Fibroblast of skin of back (primary cell): ENCODE measurements at places on chromosomes 16 and 17.

- DNase-seq, result no peak
Observed at GRCh38 chr16:31157136-31157535, 7.3 kb upstream of the PRSS36 start.

DNA sequence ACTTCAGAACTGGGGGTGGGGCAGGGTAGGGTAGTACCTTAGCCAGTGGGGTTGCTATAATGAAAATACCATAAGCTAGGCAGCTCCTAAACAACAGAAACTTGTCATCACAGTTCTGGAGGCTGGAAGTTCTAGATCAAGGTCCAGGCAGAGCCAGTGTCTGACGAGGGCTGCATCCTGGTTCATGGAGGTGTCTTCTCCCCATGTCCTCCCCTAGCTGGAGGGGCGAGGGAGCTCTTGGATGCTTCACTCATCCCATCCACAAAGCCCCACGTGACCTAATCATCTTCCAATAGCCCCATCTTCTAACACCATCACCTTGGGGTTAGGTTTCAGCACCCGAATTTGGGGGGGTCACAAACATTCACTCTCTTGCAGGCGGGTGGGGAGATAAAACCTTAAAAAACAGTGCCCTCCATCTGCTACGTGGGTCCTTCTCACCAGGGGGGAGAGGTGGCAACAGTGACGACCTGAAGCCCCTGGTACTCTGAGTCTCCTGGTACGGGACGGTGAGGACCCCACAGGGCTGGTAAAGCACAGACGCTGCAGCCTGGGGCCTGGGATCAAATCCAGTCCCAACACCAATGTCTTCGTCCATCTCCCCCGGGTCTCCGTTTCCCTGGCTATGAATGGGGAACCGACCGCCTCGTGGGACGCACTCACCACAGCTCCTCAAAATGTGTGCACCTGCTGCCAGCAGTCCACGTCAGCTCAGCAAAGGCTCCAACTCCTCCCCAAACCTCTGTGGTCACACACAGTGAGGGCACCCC lies 22.8 kb downstream of the RAB40B start:
- no peak for DNase-seq

DNA sequence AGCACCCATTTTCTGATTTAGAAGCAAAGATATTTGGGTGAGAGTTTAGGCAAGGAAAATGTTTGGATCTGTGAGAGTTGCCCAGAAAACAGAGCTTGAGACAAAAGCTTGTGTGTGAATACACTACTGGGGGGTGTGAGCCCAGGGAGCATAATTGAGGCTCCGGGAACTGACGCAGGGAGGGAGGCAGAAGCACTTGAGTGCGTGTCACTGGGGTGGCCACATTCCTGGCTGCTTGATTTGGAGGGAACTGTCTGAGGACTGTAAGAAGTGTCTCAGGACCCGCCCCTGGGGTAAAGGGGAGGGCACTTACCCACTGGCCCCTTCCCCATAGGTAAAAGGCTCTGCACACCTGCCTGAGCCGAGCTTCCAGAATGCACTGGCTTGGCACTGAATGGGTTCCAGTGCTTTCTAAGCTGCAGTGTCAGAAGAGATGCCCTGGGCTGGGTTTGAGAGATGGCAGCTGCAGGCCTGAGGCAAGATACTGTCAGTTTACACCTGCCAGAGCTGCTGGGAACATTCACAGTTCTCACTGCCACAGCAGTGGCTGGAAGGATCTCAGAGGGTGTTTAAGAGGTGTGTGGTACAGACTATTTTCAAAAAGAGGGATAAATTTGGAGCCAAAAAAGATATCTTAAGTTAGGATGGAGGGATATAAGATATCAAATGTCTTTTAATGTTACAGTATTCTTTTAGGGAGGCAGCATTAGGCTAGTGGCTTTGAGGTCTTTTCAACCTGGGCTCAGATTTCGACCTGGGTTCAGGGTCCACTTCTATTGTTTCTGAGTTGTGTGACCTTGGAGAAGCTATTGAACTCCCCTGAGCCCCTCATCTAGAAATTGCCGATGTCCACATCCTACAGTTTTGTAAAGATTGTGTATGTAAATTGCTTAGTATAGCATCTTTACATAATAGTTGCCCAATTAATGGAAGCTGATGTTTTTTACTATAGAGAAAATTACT lies 6.9 kb upstream of the TEX2 start:
- no peak for DNase-seq

DNA sequence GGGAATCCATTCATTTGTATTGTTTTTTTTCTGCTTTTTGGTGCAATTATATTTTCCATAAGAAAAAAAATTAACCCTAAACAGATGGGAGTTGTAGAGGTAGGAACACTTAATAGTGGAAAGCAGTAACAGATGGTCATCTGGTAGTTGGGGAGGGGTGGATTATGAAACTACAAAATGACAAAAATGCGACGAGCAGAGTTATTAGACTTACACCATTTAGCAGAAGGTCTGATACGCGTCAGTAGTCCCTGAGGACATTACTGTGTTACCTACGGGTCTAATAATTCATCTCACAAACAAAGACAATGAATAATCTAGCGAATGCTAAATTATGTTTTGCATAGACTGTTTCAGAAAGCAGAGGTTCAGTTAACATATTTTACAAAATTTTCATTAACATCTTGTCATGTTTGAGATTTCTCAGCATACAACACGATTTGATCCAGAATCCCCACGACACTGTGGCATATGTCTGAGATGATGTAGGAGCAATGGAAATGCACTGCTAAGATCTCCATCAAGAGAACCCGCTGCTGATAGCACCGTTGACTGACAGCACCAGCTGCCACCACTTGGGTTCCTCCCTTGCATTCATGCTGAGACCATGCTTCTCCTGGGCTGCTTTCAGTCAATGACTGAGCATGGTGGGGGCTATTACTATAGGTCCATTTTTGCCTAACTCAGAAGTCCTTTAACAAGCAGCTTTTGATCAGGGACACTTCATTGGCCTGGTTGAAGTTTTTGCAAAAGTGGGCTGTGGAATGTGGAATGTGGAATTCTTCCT lies 182.2 kb upstream of the CPHXL start:
- DNase-seq, result no peak

- DNase-seq, result no peak
Observed at GRCh38 chr16:86393907-86394626, 116.3 kb upstream of the FOXF1 start.

- no peak for DNase-seq
Observed at GRCh38 chr16:946048-946395, 24.8 kb downstream of the LMF1 start.

DNA sequence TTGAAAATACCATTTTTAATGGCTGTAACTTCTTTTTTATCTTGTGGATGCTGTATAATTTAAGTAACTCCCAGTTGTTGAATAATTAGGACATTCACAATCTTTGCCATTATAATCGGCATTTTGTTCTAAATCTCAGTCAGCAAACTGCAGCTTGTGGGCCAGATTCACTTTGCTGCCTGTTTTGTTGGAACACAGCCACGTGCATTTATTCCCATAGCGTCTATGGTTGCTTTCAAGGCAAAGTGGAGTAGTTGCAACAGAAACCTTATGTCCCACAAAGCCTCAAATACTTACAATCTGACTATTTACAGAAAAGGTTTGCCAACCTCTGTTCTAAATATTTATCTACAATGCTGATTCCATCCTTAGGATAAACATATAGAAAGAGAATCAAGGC lies 39.2 kb upstream of the TMC5 start:
- DNase-seq, result no peak

DNA sequence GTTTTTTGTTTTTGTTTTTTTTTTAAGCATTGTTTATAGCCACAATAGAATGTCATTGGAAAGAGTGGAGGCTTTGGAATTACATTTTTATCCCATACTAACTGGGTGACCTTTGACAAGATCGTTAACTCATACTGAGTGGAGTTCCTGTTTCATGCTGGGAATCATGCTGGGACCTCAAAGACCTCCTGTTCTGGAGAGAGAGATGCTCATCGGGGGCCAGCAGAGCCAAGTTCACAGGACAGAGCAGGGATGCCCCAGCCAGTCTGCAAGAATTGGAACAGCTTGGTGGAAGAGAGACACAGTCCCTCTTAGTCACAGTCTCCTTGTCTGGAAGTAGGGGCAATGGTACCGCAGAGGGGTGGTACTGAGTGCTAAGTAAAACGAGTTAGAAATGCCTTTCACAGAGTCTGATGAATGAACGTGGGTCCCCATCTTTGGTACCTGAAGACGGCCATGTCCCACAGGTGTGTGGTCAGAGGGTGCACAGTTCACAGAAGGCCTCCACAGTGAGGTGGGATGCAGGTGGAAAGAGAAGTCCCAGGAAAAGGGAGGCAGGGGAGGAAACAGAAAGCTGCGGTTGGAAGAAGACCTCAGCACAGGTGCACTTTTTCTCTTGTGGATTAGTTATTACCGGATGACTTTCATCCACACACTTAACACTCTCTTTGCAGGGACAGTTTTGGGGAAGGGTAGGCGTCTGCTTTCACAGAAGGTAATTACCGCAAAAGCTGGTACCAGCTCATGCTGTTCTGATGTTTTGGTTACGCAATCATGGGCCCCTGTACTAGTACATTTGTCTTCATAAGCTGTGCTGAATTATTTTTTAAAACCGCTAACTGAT lies 147.8 kb downstream of the PRKCA start:
- no peak for DNase-seq

- no peak for DNase-seq
Observed at GRCh38 chr16:30369938-30370455, 297 bp downstream of the TBC1D10B start.

DNA sequence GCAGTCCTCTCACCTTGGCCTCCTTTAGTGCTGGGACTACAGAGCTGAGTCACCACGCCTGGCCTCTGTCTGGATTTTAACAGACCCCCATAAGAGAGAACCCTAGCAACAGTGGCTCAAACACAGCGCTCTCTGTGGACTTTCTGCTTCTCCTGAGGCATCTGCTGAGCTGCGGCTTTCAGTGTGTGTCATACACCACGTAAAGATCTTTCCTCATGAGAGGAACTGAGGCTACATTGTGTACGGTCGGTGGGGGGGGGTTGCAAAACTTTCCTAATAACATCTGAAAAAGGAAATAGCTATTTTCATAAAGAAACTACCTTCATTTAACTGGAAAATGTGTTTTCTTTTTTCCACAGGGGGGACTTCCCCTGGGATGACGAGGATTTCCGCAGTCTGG lies 32.9 kb downstream of the DEF8 start:
- DNase-seq, result no peak
